ENCODE measurements at places on chromosomes 1 and 21. TPM values are rescaled to one million over a fixed set of nuclear protein-coding genes. Genes with fewer than 3 reads are reported as not detected.
A peak's percentile ranks its signal among the peaks of the same experiment; 100 is the strongest.

Gene SPRR2A
- total RNA-seq = not detected

Gene RGS8
- 0.05 TPM for total RNA-seq

Gene SGIP1
- total RNA-seq = 0.31 TPM

Gene S100A16
- not detected for total RNA-seq

Gene VPS26C
- total RNA-seq = 70.5 TPM

Gene VCAM1
- total RNA-seq = 0.41 TPM

GRCh38 chr1:163820766-163821165 lies 499.0 kb downstream of the NUF2 start:
- no peak for DNase-seq

DNA sequence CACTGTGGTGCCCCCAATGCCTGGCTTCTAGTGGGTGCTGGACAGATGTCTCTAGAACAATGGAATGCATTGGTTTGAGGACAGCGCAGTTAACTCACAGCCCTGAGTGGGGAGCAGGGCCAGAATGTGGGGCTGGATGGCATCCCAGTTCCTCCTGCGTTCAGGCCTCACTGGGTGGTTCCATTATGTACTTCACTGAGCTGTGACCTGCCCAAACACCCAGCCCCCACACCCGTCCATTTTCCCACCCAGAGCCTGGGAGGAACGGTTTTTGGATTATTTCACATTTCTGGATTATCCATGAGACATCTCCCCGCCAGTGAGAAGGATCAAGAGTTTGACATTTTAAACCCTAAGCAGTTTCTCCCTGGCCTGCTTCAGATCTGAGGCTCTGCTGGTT lies 55.3 kb upstream of the WASF2 start:
- no peak for DNase-seq

DNA sequence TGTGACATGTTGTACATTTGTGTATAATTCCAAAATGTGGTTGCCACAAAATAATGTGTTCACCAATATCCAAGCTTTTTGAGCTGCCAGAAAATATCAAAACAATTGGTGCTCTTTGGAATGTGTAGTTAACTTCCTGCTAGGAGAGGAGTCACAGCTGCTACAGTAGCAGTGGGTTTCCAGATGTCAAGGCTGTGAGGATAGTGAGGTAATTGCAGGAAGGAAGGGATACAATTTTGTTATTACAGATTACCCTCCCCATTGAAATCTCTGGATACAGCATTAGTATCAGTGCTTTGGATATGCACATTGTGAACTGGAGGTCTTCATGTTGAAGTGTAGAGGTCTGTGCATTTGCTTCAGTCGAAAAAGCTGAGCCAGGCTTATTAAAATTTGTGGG lies 253.2 kb downstream of the PTPRC start:
- no peak for DNase-seq

DNA sequence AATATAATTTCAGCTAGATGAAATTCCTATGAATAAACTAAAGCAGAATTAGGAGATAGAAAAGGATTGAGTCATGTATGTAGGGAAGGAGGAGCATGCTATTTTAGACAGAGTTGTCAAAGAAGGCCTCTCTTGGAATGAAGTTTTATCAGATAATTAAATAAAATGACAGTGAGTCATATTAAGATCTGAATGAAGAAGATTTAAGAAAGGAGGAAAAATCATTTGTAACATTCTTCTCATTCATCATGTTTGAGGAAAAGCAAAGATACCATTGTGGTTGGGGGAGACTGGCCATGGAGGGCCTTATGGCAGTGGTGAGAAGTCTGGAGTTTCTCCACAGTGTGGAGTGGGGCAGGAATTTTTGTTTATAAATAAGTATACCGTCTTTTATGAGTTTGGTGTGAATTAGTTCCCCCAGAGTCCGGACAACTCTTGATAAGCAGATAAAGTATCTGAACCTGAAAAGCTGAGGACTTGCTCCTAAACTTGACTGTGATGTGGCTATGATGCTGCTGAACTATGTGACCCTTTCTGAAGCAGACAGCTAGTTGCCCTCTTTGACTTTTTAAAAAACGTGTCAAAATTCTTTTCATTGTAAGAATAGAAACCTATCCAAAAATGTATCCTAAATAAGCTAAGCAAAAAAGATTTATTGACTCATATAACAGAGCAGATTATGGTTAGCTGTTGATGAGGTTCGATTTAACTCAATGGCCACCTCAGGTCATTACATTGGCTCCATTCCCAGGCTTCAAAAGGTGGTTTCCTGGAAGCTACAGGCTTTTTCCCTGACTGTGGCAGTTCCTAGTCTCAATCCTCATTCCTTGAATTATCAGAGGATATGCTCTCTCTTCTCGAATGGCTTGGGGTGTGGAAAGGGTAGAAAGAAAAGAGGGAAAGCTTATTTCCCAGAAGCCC lies 90.8 kb downstream of the LHX9 start:
- DNase-seq = no peak

- DNase-seq = peak; percentile 66
Observed at GRCh38 chr1:109193653-109194590, 19.8 kb upstream of the SARS1 start.

Data from activated T-cell treated with anti-CD3 and anti-CD28 coated beads, Interleukin-2, amount 50 U/mL, for 72 hours (primary cell).